ENCODE measurements at places on chromosomes 3 and 15. TPM values are rescaled to one million over a fixed set of nuclear protein-coding genes. Genes with fewer than 3 reads are reported as not detected.

The TGM5 gene
- total RNA-seq, result 0.21 TPM

The NMB gene
- 4.7 TPM for total RNA-seq

The CCR8 gene
- not detected for total RNA-seq

The TMEM108 gene
- not detected for total RNA-seq

The ATP8B4 gene
- 0.24 TPM for total RNA-seq

The SPTSSB gene
- 1.4 TPM for total RNA-seq

The RARB gene
- 0.96 TPM for total RNA-seq

The ZIC1 gene
- not detected for total RNA-seq

The PLD1 gene
- total RNA-seq, result 23.0 TPM

The CCNB2 gene
- 6.3 TPM for total RNA-seq

The ST8SIA2 gene
- not detected for total RNA-seq

The PRR20G gene
- not detected for total RNA-seq

The CLDN16 gene
- 1.3 TPM for total RNA-seq

The GOLGA6D gene
- total RNA-seq, result not detected

The CDAN1 gene
- 10.9 TPM for total RNA-seq

The HGD gene
- 3.4 TPM for total RNA-seq

The HACD2 gene
- total RNA-seq, result 74.2 TPM

The TMC3 gene
- not detected for total RNA-seq

The SLC51B gene
- total RNA-seq, result not detected

The ZNF620 gene
- 0.64 TPM for total RNA-seq

The IL17RD gene
- total RNA-seq, result 2.1 TPM

The CNTN6 gene
- total RNA-seq, result not detected

The RTP1 gene
- total RNA-seq, result not detected

The STRC gene
- total RNA-seq, result 0.72 TPM

All from tracheal epithelial cell (primary cell).